ENCODE measurements at places on chromosomes 11 and 22.

DNA sequence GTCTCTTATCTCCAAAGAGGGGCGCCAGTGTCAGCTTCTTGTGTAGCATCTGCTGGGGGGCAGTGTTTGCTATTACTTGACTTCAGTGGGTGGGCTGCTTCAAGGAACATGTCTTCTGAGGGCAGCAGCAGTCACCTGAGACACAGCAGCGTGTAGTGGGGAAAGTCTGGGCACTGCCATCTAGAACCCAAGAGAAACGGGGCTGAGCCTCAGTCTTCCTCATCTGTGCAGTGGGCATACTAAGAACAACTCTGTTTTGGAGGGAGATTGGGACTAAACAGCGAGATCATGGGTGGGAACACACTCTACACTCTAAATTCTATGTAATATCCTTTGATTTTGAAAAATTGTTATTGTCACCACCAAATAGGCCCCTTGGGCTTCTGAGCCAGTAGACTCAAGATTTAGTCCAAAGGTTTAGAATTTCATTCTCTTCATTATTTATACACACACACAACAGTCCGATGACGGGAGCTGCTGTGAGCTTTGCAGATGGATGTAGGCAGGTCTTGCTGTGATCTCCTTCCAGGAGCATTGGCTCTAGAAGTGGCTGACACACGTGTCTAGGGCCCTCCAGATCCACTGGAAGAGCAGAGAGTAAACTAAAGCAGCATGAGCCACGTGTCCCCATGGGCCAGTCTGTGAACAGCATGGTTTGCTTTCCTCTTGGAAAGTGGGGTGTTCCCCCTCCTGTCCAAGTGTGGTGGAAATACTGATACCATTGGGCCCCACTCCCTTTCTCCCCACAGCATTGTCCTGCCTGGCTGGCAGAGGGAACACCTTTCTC, 51.8 kb downstream of the TRAF6 start:
- no peak for DNase-seq

GRCh38 chr22:19798891-19799293, 38.3 kb downstream of the TBX1 start:
- DNase-seq = no peak

GRCh38 chr22:46539169-46539568, 1.7 kb upstream of the CELSR1 start:
- no peak for DNase-seq

GRCh38 chr11:66124564-66124963, 54.5 kb downstream of the PACS1 start:
- no peak for DNase-seq

- no peak for DNase-seq
Measured at GRCh38 chr22:29715240-29715639, 4.6 kb upstream of the CABP7 start.

DNA sequence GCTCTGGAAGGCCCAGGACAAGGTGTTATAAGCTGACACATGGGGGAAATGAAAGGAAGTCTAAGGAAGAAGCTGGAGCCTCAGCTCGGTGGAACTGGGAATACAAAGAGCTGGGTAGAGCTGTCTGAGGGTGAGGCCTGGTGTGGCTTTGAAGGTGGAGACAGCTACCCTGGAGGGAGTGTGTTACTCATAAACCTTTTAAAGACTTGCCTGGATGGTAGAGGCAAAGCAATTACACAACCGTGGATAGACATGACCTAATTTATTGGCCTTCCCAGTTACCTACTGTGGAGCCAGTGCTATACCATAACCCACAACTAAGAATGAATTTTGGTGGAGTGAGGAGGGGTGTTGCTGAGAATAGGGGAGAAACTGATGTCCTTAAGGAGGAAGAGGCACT, 22.6 kb downstream of the EXPH5 start:
- no peak for DNase-seq

GRCh38 chr11:74175920-74176319, 4.8 kb downstream of the PPME1 start:
- DNase-seq = no peak

DNA sequence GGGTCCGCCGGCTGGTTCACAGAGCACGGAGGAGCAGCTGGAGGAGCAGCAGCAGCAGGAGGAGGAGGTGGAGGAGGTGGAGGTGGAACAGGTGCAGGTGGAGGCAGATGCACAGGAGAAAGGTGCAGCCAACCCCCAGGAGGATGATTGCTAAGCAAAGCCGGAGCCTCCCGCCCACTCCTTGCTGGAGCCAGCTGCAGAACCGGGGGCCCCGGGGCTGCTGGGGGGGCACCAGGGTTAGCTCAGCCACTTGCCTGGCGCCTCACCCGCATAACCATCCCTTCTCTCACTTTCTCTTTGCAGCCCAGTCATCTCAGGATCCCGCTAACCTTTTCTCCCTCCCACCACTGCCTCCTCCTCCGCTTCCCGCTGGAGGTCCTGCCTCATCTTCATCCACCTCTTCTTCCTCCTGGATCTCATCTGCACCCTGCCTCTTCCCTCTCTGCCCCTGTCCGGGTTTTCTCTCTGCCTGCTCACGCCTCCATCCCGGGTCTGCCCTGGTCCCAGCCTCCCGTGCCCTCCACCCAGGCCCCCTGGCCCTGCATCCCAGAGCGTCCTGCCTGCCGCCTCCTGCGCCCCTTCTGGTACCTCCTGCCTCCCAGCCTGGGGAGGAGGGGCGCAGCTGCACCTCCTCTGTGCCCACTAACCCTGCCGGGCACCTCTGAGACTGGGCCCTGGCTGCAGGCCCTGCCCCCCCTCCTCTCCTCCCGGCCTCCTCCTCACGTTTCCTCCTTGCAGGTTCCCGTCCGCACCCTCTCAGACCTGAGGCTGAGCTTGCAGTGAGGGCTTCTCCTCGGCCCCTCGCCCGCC, 9.5 kb downstream of the KCTD17 start:
- DNase-seq = no peak

DNA sequence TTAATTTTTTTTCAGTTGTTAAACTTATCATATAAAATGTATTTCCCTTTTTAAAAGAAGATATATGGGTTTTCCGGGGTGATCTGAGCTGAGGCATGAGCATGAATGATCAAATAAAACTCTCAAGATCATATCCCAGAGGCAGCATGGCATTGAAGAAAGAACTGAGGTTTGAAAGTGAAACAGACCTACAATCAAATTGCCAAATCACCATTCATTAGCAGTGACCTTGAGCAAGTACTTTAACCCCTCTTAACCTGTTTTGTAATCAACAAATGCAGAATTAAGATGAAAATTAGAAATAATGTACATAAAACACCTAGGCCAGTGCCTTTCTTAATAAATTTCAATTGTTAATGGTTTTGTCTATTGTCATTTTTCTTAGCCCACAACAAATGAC, 116.0 kb downstream of the RBFOX2 start:
- no peak for DNase-seq

- DNase-seq = no peak
Measured at GRCh38 chr11:292211-293121, 3.5 kb downstream of the PGGHG start.

GRCh38 chr22:32544953-32545558, 70.4 kb downstream of the FBXO7 start:
- DNase-seq = no peak

GRCh38 chr11:119593346-119593745, 135.7 kb downstream of the NECTIN1 start:
- no peak for DNase-seq

DNA sequence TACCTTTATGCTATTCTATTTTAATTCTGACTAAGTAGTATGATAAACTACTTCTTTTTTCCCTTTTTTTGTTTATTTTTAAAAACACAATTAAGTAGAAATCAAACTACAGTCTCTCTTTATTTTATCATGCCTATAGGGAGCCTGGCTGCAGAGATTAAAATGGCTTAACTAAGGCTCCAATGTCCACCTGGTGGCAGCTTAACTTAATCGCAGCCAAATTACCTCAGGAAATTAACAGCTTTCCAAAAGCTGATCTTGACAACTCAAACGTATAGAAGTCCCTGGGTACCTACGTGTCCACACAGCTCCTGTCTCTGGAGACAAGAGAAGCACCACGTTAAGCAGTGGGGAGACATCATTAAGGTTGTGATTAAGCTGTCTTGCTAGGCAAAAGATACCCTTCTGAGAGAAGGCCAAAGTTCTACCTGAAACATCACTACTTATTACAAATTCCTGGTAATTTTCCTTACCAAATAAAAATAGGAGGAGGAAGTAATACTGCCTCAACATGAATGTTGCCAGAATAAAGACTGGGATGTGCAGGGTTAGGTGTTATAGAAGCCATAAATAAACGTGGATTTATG, 63.2 kb upstream of the SNX19 start:
- no peak for DNase-seq

- no peak for DNase-seq
Measured at GRCh38 chr22:20864186-20864908, 5.5 kb downstream of the SNAP29 start.

DNA sequence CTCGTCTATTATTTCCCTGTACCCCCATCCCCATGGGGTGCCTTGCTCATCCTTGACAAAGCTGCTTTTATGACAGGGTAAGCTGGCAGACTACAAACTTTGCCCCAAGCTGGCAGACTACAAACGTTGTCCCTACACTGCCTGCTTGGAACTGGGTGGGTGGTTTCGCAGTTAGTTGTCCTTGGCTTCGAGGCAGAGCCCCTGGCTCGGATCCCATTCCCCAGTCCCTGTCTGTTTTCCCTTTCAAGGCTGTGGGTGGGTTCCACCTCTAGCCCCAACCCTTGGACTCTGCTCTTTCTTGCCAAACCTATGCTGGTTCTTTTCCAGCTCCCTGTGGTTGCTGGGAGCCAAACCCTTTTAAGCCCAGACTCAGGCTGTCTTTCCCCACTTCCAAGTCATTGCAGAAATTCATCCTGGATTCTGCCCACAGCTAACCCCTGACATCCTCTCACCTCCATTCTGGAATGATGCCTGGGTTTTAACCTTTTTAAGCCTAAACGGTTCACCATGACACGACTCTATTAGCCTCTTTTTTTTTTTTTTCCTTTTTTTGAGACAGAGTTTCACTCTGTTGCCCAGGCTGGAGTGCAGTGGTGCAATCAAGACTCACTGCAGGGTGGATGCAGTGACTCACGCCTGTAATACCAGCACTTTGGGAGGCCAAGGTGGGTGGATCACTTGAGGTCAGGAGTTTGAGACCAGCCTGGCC, 9.2 kb upstream of the RBM14 start:
- no peak for DNase-seq

DNA sequence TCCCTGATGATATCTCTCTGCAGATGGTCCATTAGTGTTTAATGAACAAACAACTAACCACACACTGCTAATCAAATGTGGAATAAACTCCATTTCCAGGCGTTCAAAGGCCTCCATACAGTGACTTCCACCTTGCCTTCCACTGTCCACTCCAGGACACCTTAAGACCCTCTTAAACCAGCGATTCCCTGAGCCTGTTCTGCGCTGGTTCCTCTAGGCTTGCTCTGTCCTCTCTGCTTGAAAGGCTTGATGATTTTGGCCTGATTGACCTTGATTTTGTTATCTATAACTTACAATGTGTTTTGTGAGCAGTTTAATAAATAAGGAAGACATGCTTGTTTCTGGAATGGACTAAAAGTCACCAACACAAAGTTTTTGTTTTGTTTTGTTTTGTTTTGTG, 12.0 kb downstream of the OVCH2 start:
- DNase-seq = no peak

DNA sequence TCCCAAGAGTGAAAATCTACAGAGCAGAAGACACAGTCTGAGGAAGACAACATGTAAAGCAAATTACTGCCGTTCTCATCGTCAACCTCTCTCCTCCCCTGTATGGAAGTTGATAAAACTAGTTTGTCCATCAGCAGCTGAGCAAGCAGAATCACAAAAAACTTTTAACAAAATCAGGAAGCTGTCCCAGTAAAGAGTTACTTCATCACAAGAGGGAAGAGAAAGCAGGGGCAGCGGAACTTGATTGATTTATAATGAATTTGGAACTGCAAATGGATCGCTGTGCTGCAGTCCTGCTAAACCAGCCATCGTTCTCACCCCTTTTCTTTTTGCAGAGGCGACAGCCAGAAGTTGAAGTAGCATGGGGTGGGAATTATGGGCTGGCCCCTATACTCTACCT, 13.7 kb upstream of the UCP3 start:
- no peak for DNase-seq

DNA sequence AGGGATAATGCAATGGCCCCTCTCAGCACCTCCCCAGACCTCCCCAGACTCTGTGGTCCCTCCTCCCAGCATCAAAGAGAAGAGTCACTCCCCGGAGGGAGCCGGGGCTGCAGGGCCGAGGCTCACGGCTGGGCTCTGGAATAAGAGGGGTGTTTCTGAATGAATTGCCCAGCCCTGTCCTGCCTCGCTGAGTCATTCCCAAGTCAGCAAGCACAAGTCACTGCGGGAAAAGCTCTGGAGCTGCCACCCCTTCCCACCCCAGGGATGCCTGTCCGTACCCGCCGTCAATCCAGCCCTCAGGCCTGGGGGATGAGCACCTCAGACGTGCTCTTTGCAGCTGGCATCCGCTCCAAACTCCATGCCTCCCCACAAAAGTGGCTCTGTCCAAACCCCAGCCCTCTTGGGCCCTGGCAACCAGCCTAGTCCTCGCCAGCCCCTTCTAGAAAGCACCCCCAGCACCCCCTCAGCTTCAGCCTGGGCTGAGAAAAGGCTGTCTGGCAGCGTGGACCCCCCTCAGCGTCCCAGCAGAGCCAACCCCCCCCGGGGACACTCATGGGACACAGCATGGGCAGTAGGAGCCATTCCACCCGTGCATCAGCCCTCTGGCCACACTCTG, 22.7 kb downstream of the CELSR1 start:
- DNase-seq = no peak

- DNase-seq = no peak
Measured at GRCh38 chr11:26065944-26066343, 266.0 kb upstream of the ANO3 start.

DNA sequence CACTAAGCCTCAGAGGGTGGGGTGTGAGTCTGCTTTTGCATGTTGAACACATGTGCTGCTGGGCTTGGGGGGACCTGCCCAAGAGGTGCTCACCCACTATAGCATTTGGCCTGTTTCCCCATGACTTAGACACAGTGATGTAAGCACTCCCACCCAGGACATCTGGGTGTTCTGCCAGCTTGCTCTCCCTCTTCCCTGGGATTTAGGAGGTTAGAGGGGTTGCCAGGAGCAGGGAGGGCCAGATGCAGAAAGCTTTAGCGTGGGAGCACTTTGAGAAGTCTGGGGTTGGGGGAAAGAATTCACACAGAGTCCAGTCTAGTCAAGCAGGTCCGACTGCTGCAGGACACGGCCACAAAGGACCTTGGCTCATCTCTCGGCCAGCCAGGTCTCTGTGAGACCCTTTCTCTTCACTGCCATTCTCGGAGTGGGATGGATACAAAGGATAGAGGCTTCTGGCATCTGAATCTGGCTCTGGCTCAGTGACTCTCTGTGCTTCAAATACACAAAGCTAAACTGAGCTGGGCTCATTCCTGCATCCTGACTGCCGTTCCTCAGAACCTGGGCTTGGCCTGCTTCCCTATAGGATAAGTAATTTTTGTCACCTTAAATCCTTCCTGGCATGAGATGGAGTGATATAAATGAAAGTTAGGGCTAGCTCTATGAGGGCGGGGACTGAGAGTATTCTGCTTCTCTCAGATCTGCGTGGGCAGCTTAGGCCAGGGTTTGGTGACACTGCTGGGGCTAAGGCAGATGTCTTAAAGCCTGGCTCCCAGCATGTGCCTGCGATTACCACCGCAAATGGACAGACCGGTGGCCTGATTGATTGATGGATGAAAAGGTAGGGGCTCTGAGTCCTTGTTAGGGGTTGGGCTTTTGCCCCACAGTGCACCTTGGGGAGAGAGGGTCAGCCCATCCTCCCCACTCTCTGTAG, 14.5 kb downstream of the USP2 start:
- DNase-seq = no peak

- DNase-seq = no peak
Measured at GRCh38 chr11:7666292-7666866, 6.9 kb downstream of the CYB5R2 start.
